ENCODE measurements at places on chromosomes 6 and 20. TPM values are rescaled to one million over a fixed set of nuclear protein-coding genes. Genes with fewer than 3 reads are reported as not detected.

GRCh38 chr6:169287675-169288074 lies 34.0 kb upstream of the THBS2 start:
- DNase-seq, result no peak

DNA sequence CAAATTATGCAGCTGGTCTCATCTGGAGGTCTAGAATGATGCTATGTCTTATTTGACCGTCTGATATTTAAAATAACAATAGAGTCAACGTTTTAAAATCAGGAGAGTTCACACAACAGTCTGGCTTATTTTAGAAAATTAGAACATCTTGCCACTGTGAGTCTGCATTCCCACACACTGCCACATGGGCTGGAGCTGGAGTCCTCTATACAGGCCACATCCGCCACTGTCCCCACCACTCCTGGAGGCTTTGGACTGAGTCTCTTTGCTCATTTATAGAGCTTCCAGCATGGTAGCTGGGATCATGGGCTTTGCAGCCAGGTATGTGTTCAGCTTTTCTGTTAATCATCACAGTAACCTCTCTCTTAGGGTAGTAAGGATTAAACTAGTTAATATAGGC lies 68.8 kb upstream of the ZNFX1 start:
- DNase-seq, result no peak

- DNase-seq, result peak; percentile 100
Observed at GRCh38 chr6:169070506-169071176, 183.0 kb downstream of the THBS2 start.

- DNase-seq, result peak; percentile 63
Observed at GRCh38 chr6:36679043-36679833, 724 bp downstream of the CDKN1A start.

GRCh38 chr20:24966317-24967012 lies 17.4 kb downstream of the CST7 start:
- no peak for DNase-seq

DNA sequence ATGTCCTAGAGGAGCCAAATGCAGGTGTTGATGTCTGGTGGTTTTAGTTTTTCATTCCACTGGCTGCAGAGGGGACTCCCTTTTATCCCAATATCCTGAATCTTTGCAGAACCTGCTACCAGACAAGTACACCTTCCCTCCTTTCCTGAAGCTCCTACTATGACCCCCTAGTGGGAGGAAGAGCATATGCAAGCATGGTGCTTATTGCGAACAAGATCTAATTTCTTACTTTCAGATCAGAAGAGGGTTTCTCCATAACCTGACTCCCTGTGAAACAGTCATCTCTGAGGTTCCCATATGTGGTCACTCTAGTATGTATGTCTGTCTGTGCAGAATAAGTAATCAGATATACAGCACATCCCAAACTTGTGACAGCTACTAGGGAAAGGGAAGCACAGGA lies 277.2 kb downstream of the ARHGAP18 start:
- peak; percentile 31 for DNase-seq

GRCh38 chr6:105952772-105953690 lies 133.1 kb upstream of the PRDM1 start:
- DNase-seq, result no peak

The PDYN gene
- not detected for total RNA-seq

The RSPH9 gene
- total RNA-seq, result under 0.01 TPM

The C4B gene
- 0.54 TPM for total RNA-seq

Data from IMR-90 (cell line).